Fibroblast of gingiva (primary cell): ENCODE measurements at places on chromosomes 2 and 18.

- DNase-seq = no peak
These were observed 290.8 kb downstream of the SLC4A3 start for GRCh38 chr2:219918254-219918653.

- DNase-seq = no peak
These were observed 717 bp downstream of the IHH start for GRCh38 chr2:219059725-219060682.

DNA sequence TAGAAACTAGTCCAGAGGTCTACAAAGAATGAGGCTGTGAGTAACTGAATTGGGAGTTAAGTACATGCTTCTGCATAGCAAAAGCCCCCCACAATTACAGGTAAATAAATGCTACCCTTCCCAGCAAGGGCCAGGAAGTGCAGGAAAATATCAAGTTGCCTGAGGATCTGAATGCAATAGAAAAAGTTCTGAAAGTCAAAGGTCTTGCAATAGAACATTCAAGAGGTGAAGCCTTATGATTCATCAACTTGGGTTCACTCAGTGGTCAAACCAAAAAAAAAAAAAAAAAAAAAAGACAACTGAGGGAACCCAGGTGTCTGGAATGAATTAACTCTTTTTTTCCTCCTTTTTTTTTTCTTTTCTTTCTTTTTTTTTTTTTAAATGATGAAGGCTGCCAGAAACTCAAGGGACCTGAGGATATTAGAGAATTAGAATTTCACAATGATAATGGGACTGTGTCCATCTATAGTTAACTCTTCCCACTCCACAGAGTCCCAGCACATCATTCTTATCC lies 42.9 kb upstream of the RFX8 start:
- DNase-seq = peak; percentile 47

- DNase-seq = no peak
These were observed 125.9 kb downstream of the LTBP1 start for GRCh38 chr2:33072614-33073013.

DNA sequence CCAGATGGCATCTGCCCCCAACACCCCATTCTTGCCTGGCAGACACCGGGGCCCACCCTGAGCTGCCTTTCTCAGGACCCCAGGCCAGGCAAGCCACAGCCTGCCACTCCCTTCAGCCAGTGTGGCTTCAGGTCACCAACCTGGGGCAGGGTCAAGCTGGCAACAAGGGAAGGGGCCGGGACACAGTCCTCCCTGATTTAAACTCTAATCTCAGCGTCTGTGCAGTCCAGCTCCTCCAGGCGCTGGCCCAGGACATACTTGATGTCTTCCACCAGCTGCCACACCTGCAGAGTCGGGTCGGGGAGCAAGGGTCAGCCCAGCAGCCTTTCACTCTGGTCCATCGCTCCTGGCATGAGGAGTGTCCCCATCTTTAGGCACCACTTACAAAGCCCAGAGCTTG lies 29.0 kb upstream of the ALPP start:
- no peak for DNase-seq

DNA sequence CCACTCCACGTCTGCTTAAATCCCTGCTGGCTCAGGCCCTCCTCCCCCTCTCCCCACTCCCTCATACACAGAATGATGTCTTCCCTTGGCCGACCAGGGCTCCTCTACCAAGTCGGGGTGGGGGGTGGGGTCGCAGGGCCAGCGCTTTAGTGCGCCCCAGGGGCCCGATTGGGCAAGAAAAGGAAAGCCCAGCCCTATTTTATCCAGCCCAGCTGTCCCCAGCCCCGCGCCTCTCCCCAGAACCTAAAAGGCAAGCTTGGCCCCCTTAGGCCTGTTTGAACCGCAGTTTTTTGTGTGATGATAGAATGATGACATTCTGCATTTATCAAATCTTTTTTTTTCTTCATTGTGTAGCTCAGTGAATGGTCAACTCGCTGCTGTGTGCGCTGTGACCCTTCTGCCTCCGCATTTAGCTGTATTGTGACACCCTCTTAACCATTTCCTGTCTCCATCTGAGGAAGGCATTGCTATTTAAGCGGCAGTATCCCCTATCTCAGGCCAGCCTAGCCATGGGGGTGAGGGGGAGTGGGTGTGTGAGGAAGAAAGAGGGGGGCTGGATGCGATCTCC lies 231.4 kb downstream of the HAUS1 start:
- DNase-seq = no peak

DNA sequence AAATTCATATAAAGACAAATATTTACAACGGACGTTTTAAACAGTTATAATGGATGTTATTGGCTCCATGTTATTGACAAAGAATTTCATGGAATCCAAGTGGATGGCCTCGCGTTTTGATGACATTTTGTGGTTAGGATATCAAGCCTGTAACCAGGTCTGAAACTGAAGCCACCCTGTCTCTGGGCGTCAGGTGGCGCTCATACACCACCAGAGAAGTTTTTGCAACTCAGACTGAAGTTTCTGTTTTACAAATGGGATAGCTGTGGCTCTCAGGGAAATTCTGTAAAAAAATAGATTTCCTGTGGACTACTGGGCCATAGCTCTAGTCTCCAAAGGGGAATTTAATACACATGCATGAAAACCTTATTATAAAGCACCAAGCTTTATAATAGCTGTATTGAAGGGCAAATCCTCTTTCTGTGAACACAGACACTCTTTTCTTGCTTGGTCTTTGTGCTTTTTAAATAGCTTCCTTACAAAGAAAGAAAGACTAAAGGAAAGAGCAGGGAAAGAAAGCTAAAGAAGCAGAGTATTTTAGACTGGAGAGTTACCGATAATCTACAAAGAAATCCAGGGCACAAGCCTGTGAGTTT lies 86.7 kb downstream of the C18orf54 start:
- peak; percentile 35 for DNase-seq

- no peak for DNase-seq
These were observed 435.7 kb downstream of the TXNL1 start for GRCh38 chr18:56202678-56203077.

GRCh38 chr18:48940854-48941611 lies 9.7 kb downstream of the SMAD7 start:
- DNase-seq = no peak

- no peak for DNase-seq
These were observed 396.7 kb upstream of the RGPD4 start for GRCh38 chr2:107430006-107430405.

DNA sequence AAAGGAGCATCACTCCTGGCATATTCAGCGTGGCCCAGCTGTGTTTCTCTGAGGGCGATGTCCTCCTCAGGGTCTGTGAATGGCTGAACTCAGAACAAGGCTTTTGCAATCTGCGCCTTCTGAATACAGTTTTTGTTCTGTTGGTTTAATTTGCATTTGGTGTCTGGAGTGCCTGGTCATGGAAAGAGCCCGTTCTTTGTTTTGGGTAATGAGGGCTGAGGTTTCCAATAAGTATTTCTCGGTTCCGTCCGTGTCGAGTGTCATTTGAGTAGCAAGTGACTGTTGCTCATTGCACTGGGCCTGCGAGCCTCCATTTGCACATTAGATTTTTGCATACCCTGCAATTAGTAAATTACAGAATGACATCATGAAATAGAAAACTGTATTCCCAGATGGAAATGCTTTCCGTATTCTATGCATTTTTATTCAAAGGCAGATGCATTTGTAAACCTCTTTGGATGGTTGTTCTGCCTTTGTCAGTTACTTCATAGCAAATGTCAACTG lies 57.3 kb downstream of the NEDD4L start:
- DNase-seq = no peak

GRCh38 chr2:157911246-157911645 lies 35.1 kb upstream of the ACVR1 start:
- no peak for DNase-seq

GRCh38 chr18:36532815-36533214 lies 235.3 kb downstream of the FHOD3 start:
- DNase-seq = no peak

GRCh38 chr2:83633423-83633822 lies 825.7 kb downstream of the SUCLG1 start:
- no peak for DNase-seq

- DNase-seq = no peak
These were observed 12.7 kb downstream of the ICOS start for GRCh38 chr2:203949228-203949627.

DNA sequence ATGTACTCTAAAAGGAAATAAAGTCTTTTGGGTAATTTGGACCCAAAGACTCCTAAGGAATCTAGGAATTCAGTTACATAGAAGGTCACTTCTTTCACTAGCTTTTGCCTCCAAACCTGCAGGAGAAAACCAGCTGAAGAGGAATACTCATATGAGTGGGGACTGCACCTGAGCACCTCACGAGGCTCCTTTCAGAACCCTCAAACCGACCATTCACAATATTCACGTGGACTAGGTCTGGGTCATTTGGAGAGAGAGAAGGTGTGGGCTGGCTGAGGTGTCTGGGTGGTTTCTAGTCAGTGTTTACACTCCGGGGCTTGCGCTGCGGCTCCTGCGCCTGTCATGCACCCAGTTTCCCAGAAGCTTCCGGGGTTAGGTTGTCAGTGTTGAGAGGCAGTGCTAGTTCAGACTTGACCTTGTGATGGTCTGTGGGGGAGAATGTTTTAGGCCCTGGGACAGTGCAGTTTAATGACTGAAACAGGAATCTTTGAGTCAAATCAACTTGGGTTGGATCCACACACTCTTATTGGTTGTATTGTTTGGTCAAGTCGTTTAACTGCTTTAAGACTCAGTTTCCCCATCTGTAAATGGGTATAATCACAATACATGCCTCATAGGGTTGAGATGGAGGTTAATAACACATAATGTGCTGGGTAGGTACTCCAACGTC lies 78.4 kb downstream of the LIMS1 start:
- no peak for DNase-seq

GRCh38 chr18:52700816-52701215 lies 360.8 kb downstream of the DCC start:
- no peak for DNase-seq

DNA sequence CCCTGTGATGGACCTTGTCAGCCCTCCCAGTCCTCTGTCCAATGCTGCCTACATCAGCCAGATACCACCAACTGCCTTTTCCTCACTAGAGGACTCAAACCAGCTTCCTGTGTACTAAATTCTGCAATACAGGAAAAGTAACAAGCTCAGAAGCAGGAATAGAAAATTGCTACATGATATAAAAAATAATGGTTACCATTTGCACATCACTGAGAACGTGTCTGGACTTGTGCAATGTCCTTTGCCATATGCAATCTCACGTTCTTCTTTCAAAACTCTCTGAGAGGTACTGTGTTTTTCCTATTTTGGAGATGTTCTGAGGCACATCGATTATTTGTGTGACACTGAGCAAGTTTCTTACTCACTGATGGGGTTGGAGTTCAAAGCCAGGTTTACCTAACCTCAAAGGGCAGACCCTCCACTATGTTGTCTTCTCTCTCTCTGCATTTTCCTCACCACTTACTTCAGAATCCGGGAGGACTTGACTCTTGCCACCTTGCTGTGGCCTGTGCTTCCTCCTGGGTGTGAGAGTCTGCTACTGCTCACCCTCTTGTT lies 12.1 kb downstream of the UPP2 start:
- peak; percentile 12 for DNase-seq

DNA sequence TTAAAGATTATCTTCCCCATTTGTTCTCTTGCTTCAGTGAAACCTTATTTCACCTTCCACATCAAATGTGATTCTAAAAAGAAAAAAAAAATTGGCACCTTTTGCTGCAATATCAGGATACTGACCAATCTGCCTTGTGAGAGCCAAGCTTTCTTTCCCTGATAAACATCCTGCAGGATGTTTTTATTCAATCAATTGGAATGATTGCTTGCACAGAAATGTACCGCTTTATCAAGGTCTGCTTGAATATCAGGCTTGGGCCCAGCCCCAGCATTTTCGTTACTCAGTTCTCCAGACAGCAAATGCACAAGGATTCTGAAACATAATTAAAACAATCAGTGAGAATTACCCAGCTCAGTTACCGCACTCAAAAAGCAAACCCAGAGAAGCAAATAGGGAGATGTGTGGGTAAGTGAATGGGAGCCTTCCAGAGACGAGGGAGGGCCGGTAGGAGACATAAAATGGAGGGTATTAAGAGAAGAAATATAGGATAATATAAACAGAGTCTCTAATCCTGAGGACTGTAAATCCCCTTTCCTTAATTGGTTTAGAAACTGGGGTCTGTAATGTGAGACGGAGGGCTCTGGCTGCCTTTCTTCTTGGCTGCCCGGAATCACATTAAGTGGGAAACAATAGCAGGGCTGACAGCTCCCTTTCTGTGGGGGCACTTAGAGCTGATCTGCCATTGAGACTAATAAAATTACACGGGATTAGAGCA lies 291.8 kb downstream of the ICOS start:
- DNase-seq = no peak

DNA sequence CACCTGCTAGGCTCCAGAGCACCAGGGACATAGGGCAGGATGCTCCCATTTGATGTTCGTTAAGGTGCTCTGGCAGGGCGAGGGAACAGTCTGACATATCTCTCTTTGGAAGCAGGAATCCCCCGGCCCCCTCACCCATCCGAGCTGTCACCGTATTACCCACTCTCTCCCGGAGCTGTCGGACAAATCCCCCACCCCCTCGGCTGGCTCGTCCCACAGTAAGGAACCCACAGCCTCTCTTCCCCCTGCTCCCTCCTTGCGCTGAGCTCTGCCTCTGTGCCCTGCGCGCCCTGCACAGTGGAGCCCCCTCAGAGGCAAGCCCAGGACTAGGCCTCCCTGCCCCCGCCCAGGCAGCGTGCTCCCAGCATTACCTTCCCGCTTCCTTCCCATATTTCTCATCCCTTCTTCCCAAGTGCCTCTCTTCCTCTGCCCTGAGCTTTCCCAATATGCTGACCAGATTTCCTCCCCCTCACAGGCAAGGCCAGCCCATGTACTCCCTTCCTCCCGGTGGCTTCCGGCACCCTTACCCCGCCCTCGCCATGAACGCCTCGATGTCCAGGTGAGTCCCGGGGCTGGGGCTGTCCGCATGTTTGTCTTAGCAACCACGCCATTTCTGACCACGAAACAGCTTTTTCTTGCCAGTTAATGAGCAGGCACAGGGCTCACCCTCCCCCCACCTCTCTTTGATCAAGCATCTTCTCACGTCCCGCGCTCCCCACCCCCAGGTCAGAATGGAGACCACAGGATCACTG lies 23.8 kb downstream of the TGOLN2 start:
- DNase-seq = no peak

GRCh38 chr18:40907842-40908241 lies 1047.2 kb upstream of the PIK3C3 start:
- no peak for DNase-seq

GRCh38 chr2:105590780-105591660 lies 153.7 kb upstream of the NCK2 start:
- DNase-seq = no peak

DNA sequence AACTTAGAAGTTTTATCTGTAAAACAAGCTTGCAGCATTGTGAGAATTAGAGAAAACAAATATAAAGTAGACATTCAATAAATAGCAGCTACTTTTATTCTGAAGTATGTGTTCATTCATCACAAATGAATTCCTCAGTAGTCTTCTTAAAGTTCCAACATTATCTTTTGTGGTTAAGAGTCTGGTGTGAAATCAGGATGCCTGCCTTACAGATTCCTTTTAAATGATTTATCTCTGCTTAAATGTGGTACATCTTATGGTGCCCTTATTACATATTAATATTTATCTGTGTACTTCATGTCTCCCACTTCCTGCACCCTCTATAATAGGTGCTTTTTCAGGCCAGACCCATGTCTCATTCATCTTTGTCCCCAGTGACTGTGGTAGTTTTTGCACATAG lies 595.0 kb downstream of the STK39 start:
- no peak for DNase-seq

GRCh38 chr2:9256147-9256546 lies 49.5 kb downstream of the ASAP2 start:
- DNase-seq = no peak

- DNase-seq = no peak
These were observed 131.2 kb downstream of the LYPD6B start for GRCh38 chr2:149169656-149170055.
